ENCODE measurements at places on chromosomes 4 and X.

GRCh38 chr4:119706804-119707203 is 78.2 kb upstream of the PDE5A start:
- no peak for DNase-seq

DNA sequence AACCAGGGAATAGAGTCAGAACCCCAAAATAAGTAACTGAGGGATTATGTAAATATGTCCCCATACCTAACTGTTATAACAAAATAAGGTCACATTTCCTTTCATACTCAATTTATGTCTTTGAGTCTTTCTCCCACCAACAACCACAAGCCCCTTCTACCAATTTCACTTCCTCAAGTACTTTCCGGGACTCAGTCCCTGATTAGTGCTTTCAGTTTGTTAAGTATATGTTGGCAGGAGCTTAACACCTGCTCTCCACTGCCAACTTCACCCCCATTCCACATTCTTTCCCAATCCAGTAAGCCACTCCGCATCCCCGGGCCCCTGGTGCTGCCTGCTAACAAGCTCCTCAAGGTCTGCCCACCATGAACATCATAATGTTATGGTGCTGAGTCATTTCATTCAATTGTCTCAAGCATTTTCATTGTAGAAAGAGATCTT is 71.3 kb upstream of the SPRY1 start:
- no peak for DNase-seq

DNA sequence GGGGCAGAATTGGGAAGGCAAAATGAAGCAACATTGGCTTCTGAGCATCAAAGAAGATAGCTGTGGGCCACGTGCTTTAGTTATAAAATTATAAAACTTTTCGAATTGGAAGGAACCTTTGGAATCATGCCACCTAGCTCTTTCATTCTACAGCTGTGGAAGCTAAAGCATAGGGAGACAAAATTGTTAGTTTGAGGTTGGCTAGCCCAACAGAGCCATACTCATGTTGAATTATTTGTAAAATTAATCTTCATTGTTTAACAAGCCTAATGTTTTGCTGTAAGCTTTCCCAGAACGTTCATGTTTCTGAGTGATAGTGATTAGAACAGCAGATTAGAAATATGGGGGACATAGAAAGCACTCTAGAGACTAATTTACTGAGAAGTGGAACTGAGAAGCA is 35.9 kb downstream of the HHIP start:
- DNase-seq, result no peak

DNA sequence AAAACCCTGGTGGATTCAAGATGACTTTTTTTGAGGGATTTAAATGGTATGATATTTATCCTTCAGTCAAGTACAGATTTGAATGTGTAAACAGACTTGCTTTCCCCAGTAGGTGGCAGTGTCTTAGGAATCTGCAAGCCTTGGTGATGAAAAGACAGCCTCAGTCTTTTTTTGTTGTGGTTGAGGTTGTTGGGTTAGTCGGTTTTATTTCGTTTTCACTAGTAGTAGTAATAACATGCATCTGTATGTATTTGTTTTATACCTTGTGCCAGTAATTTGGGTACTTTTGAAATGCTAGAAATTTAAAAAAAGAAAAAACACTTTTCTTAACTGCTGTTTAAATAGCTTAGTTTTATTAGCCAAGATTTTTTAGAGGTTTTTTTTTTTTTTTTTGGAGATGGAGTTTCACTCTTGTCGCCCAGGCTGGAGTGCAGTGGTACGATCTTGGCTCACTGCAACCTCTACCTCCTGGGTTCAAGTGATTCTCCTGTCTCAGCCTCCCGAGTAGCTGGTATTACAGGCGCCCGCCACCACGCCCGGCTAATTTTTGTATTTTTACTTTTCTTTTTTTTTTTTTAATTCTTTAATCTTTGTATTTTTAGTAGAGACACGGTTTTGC is 39.2 kb downstream of the COPS4 start:
- DNase-seq, result peak; percentile 76

DNA sequence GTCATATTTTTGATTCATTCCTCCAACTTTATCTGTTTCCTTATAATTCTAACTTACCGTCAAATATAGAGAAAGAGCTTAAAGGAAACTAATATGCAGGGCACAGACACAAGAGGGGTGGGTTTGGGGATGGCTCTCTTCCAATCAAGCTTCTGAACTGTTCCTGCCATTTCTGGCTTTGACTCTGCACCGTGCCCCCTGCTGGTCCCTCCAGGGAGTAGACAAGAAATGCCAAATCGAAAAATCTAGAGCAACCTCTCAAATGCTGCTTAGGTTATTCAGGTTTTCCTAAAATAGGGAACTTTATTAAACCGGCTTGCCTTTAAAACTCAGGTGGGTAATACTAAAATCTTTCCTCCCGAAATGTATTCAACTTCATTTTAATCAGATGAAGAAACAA is 39.8 kb upstream of the VCX3A start:
- no peak for DNase-seq

GRCh38 chrX:73831500-73831899 is 268.5 kb downstream of the CHIC1 start:
- DNase-seq, result no peak

- no peak for DNase-seq
Measured at GRCh38 chr4:75232546-75232945, 281.7 kb downstream of the RCHY1 start.

DNA sequence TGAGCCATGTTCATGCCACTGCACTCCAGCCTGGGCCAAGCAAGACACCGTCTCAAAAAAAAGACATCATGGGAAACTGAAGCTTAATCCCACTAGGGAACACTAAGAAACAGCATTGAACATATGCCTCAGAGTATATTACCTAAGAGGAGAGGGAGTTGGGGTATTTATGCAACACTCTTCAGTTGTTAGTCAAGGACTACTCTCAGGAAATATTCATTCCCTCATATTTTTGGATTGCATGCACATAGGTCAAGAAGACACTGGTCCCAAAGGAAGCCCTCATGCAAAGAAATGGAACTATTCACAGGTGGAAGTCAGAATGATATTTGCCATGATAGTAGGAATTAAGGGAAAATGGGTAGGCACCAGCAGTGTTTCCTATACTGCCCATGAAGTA is 22.8 kb upstream of the PAPSS1 start:
- DNase-seq, result no peak

- no peak for DNase-seq
Measured at GRCh38 chr4:102503301-102503746, 2.2 kb downstream of the NFKB1 start.

GRCh38 chr4:118941149-118941548 is 52.5 kb downstream of the SYNPO2 start:
- DNase-seq, result no peak

GRCh38 chr4:54233697-54234496 is 4.8 kb downstream of the PDGFRA start:
- DNase-seq, result no peak

DNA sequence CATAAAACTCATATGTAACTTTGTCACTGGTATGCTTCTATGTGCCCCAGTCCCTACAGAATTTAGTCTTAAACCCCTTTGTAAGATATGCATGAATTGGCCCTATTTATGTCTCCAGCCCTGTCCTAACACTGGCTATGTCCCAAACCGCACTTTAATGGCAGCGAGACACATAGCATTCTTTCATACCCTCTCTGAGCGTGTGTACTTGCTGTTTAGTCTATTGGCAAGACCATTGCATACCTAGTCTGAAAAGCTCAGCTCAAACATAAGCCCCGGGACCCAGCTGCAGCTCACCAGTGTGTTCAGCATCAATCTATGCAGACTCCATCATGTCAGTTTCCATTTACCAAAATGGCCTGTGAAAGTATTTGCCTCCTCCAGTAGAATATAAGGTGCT is 1018.4 kb upstream of the TENM3 start:
- DNase-seq, result no peak

- no peak for DNase-seq
Measured at GRCh38 chrX:2819345-2820135, 9.2 kb upstream of the GYG2 start.

- no peak for DNase-seq
Measured at GRCh38 chr4:162498168-162498567, 334.4 kb upstream of the FSTL5 start.

GRCh38 chr4:65789341-65789740 is 119.1 kb upstream of the EPHA5 start:
- no peak for DNase-seq

DNA sequence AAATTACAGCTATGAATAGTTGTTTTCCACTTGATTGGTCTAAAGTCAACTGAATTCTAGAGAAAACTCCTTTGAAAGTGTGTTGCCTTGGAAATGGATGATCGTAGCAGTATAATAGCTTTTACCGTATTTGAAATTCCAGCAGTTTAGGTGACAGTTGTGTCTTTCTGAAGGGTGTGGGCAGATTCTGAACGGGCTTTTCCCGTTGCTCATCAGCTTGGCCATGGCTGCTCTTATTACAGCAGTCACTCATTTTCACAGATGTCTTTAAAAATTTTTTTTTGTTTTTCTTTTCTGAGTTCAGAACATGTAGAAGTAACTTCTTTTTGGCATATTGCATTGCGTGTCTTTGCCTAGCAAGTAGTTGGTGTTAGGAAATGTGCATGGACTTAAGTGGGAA is 69.6 kb upstream of the SLC4A4 start:
- no peak for DNase-seq

DNA sequence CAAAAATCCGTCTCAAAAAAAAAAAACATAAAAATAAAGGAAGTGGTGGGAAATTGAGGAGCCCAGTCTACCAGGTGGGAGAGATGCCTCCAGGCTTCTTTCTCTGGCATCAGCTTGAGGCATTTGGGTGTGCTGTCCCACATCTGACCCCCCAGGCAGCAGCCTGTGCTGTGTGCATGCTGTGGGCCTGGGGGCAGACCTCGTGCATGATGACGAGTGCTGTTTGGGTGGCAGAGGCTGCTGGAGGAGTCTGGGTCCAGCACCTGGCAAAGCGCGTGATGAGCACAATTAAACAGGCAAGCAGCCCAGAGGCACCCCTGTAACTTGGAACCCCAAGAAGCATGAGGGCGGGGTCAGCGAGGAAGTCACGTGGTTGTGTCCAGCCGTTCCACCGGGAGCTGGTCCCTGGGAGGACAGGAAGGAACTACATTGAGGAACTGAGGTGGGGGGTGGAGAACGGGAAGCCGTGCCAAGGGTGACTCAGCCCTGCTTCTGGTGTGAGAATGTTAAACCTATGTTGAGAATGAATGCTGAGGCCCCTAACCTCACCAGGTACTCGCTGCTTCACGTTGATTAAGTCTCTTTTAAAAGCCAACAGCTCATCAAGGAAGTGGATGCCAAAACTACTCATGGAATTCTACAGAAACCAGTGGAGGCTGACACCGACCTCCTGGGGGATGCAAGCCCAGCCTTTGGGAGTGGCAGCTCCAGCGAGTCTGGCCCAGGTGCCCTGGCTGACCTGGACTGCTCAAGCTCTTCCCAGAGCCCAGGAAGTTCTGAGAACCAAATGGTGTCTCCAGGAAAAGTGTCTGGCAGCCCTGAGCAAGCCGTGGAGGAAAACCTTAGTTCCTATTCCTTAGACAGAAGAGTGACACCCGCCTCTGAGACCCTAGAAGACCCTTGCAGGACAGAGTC is 6.1 kb downstream of the TACC3 start:
- no peak for DNase-seq

DNA sequence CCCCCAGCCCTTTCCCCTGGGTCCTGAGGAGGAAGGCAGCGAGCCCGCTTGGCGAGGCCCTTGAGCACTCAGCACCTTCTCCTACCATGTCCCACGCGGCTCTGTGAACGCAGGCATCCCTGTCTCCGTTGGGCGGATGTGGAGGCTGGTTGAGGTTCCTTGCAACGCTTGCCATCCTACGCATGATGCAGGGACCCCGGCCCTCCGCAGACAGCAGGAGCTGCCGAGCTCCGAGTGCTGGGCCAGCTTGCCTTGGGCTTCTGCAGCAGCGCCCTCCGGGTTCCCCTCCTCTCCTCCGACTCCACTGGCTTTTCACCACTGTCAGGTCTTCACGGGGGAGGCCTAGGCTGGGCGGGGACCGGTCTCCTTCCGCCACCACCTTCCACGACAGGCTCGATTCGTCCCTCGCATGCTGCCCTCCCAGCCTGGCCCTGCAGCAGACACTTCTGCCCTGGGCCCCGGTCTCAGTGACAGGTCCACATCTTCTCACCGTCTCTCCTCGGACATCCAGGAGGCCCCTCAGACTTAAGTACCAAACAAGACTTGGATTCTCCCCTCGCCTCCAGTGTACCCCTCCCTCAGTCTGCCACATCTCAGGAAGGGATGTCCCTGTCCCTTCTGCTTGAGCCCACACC is 67.6 kb upstream of the HGFAC start:
- DNase-seq, result no peak

GRCh38 chr4:23533859-23534258 is 356.0 kb downstream of the PPARGC1A start:
- DNase-seq, result no peak

DNA sequence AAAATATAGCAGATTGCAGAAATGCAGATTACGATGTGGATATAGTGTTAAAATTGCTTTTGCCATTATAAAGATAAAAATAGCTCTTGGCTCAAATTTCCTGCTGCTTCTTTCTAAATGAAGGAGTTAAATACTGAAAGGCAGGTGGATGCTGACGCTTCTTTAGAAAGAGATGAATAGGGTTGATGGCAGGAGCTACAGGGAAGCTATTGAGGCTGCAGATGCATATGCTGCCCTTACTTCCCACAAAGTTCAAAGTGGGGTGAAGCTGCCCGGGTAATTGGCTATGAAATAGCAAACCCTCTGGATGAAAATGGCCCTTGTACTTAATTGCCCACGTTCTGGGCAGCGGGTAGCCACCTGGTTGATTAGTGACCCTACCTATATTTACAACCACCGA is 379.5 kb downstream of the ZIC3 start:
- no peak for DNase-seq

- DNase-seq, result peak; percentile 3
Measured at GRCh38 chr4:153634738-153635353, 49.2 kb upstream of the TLR2 start.

DNA sequence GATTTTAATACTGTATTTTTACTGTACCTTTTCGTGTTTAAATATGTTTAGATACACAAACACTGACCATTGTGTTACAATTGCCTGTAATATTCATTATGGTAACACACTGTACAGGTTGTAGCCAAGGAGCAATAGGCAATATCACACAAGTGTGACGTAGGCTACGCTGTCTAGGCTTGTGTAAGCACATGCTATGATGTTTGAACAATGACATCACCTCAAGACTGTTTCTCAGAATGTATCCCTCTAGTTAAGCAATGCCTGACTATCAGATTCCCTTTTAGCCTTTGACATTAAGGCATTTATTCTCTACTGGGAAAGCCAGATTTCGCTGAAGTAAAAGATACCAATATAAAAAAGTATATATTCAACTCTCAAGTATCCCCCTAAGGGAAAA is 66.2 kb downstream of the VCX3A start:
- DNase-seq, result no peak

- DNase-seq, result peak; percentile 5
Measured at GRCh38 chr4:88908003-88908402, 149.0 kb downstream of the FAM13A start.

DNA sequence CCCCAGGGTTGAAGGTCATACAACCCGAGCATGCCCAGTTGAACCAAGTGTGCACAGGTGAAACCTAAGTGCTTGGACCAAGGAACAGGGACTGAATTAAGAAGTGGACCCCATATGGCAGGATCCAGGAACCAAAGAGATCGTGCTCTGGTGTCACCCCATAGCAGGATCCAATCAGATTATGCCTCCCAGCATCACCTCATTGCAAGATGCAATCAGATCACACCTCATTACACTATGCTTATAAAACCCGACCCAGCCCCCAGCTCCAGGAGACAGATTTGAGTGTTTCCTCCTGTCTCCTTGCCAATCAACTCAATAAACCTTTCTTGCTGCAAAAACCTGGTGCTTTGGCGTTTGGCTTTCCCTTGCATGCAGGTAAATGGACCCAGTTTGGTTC is 37.6 kb downstream of the EFHC2 start:
- no peak for DNase-seq

- no peak for DNase-seq
Measured at GRCh38 chr4:76898949-76899645, 1.2 kb upstream of the SOWAHB start.
